Heart left ventricle (tissue), 16 donors: ENCODE measurements at places on chromosomes 12 and 14. TPM values are rescaled to one million over a fixed set of nuclear protein-coding genes. Genes with fewer than 3 reads are reported as not detected.

DNA sequence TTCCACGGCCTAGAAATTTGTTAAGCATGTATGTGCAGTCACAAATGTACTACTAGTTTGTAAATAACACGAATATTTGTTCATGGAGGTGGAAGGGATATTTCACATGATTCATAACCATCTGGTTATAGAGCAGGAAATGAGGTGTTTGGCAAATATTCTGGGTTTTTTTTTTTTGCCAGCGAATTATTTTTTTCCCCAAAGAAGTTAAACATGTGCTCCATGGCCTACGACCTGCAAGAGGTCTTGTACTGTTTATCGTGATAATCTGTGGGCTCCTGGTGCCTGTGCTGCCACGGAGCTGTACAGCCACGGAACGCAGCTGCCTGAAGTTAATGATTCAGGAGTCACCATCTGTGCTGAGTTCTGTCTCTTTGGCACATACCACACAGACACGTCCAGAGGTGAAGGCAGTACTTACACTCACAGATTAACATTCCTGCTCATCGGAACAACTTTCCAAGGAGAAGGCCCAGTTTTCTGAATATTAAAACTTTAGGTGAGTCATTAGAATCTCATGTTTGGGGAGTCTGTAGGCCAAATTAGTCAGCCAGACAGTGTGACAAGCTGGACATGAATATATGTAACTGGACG is 156.3 kb downstream of the TMX1 start:
- no peak for DNase-seq
- no peak overlapping the region for H3K4me3 ChIP-seq
- H3K4me1 ChIP-seq = peaks cover 32% of the 10 kb centered on the region
- no peaks in the 10 kb centered on the region for H3K27me3 ChIP-seq

The HCAR2 gene
- polyA plus RNA-seq = 0.11 TPM

The ZNF26 gene
- polyA plus RNA-seq = 4.2 TPM

The CLEC2D gene
- polyA plus RNA-seq = 4.2 TPM

DNA sequence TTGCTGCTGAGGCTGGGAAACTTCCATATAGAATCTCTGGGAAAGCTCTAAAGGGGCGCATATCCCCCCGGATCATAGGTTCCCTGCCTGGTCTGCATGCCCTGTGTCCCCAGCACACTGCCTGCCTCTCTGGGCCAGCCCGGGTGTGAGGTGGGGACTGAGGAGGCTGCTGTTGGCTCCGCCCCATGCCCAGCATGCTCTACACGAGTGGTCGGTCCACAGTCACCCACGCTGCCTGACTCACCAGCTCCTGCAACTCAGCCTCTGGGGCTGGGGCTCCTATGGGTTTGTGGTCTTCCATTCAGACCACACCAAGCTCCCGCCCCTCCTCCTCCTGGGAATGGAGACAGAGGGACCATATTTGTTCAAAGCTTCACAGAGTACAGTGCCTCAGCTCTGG is 88.5 kb upstream of the ANO2 start:
- H3K27me3 ChIP-seq = no peaks in the 10 kb centered on the region
- DNase-seq = no peak
- no peak overlapping the region for H3K27ac ChIP-seq
- no peak overlapping the region for H3K4me3 ChIP-seq
- H3K36me3 ChIP-seq = no peaks in the 10 kb centered on the region
